ENCODE measurements at places on chromosomes 6 and 20.
A peak's percentile ranks its signal among the peaks of the same experiment; 100 is the strongest.

- DNase-seq, result peak; percentile 74
Observed at GRCh38 chr6:33983109-33983716, 162.7 kb downstream of the GRM4 start.

DNA sequence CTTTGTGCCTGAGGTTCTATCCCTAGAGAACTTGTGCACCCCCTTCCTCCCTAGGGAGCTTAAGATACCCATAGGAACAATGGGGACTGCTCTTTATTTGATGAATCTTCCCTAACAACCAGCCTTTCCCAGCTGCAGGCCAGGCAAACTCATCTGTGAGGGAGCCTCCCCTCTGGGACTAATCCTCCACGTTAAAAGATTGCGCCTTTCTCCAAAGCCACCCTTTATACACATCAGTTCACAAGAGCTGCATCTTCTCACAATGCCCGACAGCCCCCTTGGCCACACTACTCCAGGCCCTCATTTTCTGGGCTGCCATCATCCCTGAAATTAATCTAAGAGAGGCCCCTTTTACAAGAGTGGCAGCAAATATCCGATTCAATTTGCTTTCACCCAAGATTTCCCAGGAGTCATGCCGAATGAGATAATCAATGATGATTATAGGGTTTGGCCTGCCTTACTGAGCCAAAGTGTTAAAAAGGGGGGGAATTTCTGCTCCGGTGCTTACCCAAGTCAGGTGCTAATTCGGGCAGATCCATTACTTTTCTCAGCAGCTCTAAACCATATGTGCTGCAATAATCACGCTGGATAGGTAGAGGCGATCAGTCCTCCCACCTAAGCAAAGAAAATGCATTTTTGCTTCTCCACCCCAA, 336.5 kb downstream of the KIF16B start:
- DNase-seq, result no peak

- no peak for DNase-seq
Observed at GRCh38 chr20:19387251-19387650, 174.8 kb downstream of the SLC24A3 start.

- DNase-seq, result no peak
Observed at GRCh38 chr6:157525292-157525889, 144.4 kb downstream of the ZDHHC14 start.

- no peak for DNase-seq
Observed at GRCh38 chr6:71892641-71893040, 6.3 kb downstream of the RIMS1 start.

GRCh38 chr6:137025786-137026730, 18.7 kb downstream of the IL20RA start:
- no peak for DNase-seq

- DNase-seq, result no peak
Observed at GRCh38 chr6:1834207-1834606, 224.5 kb downstream of the FOXC1 start.

- peak; percentile 44 for DNase-seq
Observed at GRCh38 chr6:34132486-34133185, 13.3 kb downstream of the GRM4 start.

DNA sequence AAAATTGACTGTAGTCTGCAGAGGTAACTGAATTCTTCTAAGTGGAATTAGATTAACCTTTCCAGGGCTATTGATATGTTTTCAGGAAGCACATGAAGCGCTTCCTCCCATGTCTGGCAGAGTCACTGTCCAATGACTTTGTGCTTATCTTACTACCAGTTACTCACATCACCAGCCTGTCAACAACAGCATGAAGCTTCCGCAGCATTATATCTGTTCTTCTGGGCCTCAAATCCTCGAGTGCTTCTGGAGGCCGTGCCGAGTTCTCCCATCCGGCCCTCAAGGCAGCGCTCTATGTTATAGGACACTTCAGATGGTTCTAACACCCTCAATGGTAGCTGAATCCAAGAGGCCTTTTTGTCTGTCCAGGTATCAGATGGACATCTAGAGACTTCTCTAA, 33.2 kb downstream of the PSMG4 start:
- no peak for DNase-seq

DNA sequence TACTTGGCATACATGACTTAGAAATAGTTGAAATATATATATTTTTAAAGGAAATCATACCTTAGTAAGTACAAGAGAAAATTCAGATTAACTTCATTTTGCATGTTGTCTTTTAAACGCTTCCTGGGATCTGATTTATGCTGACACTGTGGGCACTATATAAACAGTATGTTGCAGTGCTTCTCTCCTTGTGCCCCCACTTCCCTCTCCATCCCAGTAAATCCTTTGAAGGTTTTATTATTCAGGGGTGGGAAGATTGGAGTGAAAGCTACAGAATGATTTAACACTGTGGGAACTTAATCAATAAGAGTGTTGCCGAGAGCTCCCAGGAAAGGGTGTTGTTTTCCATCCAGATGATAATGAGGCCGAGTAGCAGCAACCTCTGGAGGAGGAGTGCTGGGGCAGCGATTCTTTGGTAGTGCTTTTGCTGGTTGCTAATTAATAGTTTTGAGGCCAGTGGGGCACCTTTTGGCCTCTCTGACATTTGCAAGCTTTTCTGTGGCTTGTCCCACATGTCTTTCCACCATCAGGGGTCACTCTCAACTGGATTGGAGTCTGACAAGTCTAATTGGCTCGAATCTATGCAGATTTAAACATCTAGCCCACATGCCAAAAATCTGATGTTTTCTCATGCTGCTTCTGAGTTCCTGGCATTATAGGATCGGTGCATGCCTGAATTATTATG, 183.0 kb upstream of the MMS22L start:
- no peak for DNase-seq

GRCh38 chr6:150720774-150721233, 121.1 kb downstream of the PLEKHG1 start:
- peak; percentile 95 for DNase-seq

GRCh38 chr6:119346936-119347335, 2.6 kb downstream of the MAN1A1 start:
- peak; percentile 16 for DNase-seq

GRCh38 chr20:24361541-24361940, 107.9 kb upstream of the SYNDIG1 start:
- DNase-seq, result no peak
